ENCODE measurements at places on chromosomes 6 and 20.

DNA sequence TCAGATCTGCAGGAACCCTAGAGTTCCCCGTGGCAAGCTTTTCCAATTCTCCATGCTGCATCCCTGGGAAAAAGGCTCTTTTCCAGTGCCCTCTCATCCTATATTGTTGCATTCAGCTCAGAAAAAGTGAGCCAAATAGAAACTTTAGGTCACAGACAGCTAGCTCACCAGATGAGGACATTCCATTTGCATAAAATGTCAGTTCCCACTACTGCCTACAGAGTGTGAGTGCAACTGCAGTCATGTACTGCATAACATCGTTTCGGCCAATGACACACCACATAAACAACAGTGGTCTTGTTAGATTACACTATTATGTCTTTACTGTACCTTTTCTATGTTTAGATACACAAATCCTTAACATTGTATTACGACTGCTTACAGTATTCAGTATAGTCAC lies 8.6 kb downstream of the HS3ST5 start:
- DNase-seq: no peak

- DNase-seq: no peak
These were observed 33.2 kb downstream of the SLC22A23 start for GRCh38 chr6:3423439-3424184.

- no peak for DNase-seq
These were observed 6.5 kb downstream of the HELZ2 start for GRCh38 chr20:63567386-63568169.

DNA sequence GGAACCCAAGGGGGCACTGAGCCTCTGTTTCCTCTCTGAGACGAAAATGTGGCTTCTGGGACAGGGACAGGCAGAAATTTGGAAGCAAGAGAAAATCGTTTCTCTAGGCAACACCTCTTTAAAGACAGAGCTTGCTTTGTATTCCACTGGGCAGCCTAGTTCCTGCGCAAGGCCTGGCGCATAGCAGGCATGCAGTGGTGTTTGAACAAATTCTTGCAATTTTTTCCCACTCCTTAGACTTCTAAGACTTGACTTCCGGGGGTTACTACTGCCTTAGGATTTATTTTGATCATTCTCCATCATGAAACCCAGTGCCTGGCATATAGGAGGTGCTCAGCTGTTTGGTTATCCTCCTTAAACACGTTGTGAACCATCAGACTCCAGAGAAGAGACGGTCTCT lies 249.0 kb upstream of the KCNG1 start:
- no peak for DNase-seq

DNA sequence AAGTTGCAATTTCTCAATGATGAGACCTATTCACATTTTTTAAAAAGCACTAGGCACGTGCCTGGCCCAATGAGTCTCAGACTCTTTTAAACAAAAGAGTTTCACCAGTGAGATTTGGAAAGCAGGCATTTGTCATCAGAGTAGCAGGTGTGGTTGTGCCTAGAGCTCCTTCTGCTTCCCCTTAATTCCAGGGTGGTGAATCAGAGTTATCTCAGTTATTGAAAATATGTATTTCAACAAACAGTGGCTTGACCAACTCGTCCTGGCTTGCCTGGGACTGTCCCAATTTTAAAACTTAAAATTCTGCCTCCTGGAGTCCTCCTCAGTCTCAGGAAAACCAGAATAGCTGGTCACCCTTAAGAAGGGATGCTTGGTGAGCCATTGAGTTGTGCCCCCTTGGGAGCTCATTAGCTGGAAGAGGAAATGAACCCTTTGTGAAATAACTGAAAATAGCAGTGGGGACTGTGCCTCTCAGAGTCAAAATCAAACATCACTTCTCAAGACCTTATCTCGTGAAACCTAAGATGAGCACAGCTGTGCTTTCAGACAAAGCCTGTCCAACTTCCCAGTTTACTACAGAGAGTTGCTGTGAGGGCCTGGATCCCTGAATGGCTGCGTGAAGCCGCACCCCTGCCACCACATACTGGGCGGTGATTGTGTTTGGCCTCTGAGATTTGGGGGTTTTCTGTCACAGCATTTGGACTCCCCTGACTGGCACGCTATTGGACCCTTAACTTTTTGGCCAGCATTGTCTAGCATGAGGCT lies 116.3 kb downstream of the ANKRD60 start:
- peak; percentile 36 for DNase-seq

DNA sequence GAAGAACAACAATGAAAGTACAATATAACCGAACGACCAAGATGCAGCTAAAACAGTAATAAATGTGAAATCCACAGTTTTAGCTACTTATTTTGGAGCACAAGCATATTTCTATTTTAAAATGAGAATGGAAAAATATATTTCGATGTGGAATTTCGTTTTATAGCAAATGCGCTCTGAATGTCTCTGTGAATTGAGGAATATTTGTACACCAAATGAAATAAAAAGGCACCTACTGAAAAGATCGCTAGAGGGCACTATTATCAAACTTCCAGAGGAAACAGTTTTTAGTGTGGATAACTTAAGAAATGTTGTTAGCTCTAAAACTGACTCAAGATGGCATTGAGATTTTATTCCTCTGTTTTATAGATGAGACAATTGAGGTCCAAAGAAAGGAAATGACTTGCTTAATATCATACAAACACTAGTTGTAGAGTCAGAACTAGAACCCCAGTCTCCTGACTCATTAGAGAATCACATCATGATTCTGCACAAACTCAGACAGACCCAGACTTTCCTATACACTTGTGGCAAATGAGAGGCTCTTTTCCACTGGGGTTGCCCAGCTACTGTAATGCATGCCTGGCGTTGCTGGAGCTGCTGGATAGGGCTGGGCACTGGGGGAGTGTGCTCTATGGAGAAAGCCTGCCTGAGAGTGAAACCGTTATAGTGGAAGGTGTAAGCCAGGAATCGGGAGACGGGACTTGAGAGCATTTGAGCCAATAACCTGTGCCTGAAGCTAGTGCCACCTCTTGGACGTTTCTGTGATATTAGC lies 51.9 kb downstream of the GCLC start:
- peak; percentile 73 for DNase-seq

DNA sequence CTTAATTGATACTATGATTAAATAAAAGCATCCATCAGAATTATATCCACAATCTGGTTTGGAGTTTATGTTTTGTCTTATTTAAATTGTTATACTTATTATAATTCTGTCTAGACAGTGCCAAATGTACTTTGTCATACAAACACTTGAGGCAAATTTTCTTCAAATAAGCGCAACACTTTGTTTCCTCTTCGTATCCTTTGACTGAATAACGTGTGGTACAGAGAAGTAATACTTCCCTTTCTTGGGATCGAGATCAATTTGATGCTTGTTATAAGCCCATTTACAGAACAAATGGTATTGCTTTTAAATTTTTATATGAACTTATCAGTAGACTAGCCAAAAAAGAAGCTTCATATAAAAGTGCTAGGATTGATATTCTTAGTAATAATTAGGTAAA lies 111.0 kb downstream of the ATG5 start:
- DNase-seq: no peak

- peak; percentile 51 for DNase-seq
These were observed 41.8 kb downstream of the KCNS1 start for GRCh38 chr20:45059022-45059728.

- no peak for DNase-seq
These were observed 144.7 kb downstream of the ALDH8A1 start for GRCh38 chr6:134805168-134805567.

DNA sequence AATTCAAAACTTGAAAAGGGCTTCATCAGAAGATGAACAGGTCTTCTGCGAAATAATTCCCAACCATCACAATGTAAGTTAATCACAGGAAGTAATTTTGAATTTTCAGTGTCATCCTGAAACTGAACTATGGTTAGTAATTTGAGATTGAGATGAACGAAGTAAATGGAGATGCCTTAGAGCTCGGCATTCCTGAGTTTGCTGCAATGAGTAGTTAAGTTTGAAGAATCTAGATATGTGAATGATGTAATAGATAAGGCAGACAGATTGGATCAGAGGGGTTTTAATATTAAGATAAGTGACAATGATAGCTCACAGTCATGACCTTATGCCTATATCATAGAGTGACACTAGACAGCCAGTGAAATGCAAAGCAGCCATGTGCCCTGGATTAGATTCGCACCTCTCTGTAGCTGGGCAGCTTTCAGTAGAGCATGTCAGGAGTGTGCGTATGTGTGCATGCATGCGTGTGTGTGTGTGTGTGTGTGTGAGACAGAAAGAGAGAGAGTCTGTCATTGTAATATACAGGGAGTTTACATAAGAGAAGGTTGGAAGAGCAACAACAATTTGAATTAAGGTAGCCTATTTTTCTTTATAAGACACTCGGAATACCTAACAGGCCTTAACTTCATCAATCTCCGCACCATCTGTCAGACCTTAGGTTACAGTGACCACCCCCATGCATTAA lies 233.0 kb downstream of the GMPR start:
- peak; percentile 49 for DNase-seq

DNA sequence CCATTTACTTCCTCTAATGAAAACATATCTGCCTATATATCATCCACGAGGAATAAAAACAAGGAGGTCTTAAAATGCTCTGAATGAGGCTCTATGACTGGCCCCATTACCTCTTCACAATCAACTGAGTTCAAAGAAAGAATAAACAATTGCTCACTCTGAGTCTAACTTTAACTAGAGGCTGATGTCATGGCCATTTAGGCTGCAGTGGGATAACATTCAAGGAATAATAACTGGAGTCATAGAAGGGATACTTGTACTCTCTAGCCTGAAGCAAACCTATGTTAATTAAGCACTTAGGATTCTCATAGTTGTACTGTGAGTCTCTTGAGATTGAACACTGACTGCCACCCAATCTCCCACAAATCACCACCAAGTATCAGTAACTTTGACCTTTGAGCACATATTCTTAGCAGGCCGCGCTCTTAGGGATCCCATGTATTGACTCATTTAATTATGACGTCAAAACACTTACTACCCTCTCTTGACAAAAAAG lies 70.2 kb downstream of the PERP start:
- DNase-seq: peak; percentile 12

- no peak for DNase-seq
These were observed 495.0 kb upstream of the NRSN1 start for GRCh38 chr6:23630726-23631635.

DNA sequence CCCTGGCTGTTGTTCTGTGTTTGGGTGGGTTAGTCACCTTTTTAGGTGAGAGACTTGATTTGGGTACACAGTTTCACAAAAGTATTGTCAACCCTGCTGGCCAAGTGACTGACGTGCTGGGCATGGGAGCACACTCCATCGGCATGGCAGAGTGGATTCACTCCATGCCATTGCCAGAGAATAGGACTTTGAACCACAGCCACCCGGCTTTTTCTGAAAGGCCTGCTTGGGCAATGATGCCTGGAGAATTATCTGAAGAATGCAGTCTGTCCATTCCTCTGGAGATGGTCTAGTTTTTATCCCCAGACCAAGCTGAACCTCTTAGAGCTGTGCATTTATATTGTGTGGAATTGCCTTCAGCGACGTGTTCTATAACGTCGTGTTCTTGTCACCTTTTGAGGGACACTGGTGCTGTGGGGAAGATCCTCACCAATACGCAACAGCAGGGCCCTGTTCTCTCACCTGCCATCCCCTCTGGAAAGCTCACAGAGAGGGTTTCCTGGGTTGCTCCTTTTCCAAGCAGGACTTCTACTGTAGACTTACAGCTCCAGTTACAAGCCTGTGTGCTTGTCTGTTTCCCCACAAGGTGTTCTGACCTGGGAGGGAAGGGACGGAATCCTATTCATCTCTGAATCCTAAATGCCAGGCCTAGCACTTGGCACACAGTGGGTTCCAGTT lies 183.4 kb upstream of the AKAP12 start:
- DNase-seq: no peak

- DNase-seq: peak; percentile 81
These were observed 435 bp downstream of the DLK2 start for GRCh38 chr6:43454696-43455530.

DNA sequence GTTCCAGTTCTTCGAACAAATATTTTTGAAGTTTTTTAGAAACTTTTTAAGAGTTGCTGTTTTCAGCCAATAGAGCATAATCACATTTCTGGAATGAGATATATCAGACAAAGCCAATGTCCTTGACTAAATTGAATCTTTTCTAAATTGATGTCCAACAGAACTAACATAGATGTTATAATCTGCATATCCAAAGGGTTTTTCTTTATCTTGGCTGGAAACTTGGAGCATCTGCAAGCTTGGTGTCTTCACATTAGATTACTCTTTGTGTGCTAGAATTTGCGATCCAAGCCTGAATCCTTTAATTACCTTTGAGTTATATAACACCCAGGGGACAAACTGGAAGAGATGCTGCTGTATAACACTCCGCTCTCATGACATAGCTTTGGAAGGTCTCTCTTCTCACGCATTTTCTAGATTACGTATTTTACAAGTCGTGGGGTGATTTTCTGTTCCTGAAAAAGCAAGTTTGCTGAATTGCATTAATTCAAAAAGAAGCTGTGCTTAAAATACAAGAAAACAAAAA lies 64.4 kb upstream of the FUCA2 start:
- DNase-seq: no peak

DNA sequence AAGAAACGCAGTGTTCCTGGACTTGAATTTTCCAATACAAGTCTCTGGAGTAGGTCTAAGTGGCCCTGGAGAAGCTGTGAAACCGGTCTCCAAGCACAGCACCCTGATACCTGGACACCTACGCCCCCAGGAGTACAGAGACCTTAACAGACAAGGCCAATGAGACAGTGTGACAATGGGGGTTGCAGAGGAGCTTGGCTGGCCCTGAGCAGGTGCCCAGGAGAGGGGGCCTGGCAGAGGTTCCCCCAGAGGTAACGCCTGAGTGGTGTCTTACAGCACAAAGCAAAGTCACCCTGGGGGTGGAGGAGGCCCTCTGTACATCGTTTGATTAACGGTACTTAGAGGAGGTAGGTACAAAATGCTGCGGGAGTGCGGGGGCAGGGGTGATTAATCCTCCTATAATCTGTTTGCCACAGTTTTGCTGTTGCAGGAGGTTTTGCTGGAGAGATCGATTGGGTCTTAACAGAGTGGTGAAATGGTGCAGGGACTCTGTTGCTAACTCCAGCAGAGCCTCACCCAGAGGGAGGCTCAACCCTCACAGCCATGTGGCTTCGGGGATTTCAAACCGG lies 37.3 kb upstream of the APCDD1L start:
- no peak for DNase-seq

DNA sequence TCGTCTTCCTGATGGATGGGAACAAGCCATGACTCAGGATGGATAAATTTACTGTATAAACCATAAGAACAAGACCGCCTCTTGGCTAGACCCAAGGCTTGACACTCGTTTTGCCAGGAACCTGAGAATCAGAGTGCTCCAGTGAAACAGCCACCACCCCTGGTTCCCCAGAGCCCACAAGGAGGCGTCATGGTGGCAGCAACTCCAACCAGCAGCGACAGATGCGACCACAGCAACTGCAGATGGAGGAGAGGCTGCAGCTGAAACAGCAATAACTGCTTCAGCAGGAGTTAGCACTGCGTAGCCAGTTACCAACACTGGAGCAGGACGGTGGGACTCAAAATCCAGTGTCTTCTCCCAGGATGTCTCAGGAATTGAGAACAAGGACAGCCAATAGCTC lies 100.9 kb upstream of the SAMD5 start:
- no peak for DNase-seq

- peak; percentile 44 for DNase-seq
These were observed 18.4 kb upstream of the ZNF76 start for GRCh38 chr6:35240838-35241801.

All from IMR-90 (cell line).